ENCODE measurements at places on chromosomes 1 and 21. TPM values are rescaled to one million over a fixed set of nuclear protein-coding genes. Genes with fewer than 3 reads are reported as not detected.

GRCh38 chr1:30045304-30046090 is 677.9 kb downstream of the MATN1 start:
- DNase-seq = no peak

DNA sequence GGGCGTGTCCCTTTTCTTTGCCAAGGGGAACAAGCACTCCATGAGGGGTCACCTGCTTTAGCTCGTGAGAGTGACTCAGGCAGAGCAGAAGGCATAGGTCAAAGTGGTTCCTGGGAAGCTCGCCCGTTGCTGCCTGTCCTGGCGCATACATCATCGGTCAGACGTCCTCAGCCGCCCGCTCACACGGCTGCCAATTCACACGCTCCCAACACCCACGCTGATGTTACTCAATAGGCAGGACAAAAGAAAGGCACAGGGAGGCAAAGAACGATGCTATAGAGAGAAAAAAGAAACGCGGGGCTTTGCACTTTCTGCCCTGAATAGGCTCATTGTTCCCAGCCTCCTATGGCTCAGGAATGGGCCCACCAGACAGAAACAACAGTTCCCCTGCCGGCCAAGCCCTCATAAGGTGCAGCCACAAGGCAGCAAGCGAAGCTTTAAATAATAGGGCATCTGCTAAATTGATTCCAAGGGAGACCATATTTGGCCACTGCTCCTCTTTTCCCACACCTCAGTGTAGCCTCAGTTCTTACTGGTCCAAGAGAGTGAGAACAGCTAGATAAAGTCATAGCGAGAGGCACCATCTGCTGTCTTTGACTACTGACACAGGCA is 38.7 kb downstream of the VTCN1 start:
- no peak for DNase-seq

The TAS1R1 gene
- total RNA-seq = not detected

The F3 gene
- total RNA-seq = 454 TPM

DNA sequence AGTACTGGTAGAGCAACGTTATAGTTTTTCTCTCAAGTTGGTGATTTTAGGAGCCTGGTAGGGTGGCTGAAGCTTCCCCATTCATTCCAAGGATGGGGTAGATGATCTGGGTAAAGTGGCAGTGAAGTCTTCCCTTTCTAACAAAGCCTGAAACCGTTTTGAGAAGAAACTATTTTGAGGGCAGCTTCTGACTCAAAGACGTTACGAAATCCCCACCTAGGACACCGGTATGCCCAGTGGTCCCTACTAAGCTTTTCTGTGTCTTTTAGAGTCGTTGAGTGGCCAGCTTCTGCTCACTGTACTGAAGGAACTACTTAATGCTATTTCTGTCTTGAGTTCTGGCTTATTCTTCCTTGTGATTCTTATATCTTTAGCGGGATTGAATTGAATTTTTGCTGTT is 1.4 kb downstream of the WDTC1 start:
- no peak for DNase-seq

GRCh38 chr1:47534436-47534835 is 96.6 kb downstream of the FOXD2 start:
- DNase-seq = peak; percentile 21

The NTPCR gene
- total RNA-seq = 27.9 TPM

DNA sequence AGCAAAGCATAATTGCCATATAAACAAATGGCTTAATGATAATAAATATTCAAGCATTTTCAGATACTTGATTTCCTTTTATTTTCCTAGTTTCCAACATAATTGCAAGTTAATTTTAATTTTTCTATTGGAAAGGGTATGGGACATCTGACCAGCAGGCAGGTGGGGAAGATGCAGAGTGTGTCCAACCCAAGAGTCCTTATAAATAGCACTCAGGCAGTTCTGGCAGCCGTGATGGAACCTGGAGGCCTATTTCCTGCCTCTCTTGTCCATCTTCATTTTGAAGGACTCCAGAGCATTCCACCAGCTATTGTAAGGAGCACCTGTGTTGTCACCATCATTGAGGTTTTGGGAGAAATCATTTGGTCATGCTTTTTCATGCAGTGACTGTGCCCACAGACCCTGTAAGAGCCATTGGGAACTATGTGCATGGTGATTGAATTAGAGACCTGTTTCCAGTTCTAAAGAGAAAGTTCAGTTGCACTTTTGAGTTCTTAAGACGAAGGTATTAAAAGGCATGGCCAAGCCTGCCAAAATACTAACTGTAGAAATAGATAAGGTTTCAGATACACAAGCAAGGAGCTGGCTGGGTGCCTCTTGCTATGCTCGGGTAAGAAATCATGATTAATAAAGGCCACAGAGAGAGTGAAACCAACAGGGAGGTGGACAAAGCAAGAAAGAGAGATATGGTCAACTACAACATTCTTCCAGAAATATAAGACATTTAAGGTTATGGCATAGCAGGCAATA is 92.3 kb downstream of the SPATA46 start:
- DNase-seq = no peak

DNA sequence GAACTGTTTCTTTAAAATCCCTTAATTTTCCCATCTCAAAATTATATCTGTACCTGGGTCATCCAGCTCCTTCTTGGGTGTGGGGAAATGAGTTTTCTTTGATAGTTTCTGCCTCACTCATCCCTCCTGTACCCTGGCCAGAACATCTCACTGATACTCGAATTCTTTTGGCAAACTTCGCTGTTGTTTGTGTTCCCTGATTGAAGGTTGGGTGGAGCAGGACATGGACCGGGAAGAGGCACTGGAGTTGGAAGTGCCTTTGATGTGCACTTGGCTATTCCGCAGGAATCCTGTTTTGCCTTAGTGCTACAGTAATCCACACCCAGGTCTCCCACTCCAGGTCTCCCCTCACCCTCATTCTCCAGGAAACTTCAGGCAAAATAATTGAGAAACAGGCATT is 11.2 kb downstream of the MINDY1 start:
- no peak for DNase-seq

The CYB561D1 gene
- total RNA-seq = 7.2 TPM

The SPATC1L gene
- 12.9 TPM for total RNA-seq
